ENCODE measurements at places on chromosomes 11 and 22. TPM values are rescaled to one million over a fixed set of nuclear protein-coding genes. Genes with fewer than 3 reads are reported as not detected.

DNA sequence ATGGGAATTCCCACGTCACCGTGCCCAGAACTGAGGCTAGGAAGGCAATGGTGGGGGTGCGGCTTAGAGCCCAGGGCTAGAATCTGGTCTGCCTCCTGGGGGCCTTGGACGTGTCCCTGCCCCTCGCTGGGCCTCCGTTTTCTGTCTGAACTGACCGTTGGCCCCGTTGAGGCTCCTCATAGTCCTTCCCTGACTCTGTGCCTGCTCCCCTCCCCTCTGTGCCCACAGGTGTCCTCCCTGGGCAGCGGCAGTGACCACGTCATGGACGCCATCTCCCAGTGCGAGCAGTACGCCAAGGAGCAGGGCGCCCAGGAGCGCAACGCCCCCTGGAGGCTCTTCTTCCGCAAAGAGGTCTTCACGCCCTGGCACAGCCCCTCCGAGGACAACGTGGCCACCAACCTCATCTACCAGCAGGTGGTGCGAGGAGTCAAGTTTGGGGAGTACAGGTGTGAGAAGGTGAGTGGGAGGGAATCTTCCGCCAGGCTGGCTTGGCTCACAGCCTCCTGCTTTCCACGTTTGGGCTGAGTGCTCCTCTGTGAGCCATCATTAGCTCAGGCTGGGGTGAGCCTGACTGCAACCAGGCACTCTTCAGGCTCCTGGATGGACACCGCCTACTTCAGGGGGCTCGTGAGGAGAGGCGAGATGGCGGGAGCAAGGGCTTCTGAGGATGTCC, 63.9 kb downstream of the MYO7A start:
- peak; percentile 94 for DNase-seq

DNA sequence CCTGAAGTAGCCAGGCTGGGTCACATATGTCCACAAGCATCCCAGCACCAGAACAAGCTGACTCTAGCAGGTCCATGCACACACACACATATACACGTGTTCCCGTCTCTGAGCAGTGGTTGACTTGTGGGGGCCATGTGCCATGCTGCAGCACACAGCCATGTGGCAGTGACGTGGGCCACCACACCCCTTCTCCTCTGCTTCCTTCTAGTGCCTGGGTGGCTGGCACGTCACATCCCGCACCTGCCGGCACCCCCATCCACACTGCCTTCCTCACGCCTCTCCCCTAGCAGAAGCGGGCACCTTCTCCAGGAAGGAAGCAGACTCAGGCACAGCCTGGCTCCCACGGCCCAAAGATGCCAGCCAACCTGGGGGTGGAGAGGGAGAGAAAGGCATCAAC, 9.5 kb downstream of the SYT7 start:
- no peak for DNase-seq

- no peak for DNase-seq
These were observed 37.7 kb downstream of the POLD3 start for GRCh38 chr11:74630043-74630442.

DNA sequence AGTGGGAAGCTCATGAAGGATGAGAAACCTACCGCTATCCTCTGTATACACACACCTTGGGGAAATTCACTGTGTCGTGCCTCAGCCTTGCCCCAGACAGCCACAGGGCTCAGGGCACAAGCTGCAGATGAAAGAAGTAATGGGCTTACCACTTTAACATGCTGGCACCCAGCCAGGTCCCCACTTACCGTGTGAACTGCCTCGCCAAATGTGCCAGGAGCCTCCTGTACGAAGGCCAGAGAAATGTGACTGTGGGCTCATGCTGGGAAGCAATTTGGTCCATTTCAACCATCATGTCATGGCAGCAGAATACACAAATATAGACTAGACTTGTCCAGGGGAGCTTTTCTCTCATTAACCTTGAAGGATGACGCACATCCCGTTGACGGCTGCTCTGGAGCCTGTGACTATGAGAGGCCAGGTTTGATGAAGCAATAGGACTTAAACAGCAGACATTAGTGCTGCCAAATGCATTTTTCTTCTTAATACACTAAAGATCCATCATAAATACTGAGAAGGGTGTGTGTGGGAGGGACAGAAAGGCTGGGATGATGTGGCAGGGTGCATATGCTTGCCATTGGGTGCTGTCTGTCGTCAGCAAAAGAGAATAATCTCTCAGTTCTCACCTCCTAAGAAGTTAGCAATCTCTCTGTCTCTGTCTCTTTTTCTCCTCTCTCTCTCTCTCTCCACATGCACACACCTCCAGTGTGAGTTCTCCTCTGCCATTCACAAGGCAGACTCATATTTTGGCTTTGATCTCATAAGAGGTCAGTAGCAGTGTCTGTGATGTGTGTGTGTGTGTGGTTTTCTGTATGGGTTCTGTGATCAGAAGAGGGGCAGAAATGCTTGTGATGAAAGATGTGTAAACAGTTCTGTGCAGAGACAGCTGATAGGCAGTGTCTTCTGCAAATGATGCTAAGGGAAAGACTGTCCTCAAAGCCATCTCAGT, 142.4 kb downstream of the KIRREL3 start:
- no peak for DNase-seq

Gene PATE2
- total RNA-seq = 1.3 TPM

Gene CELSR1
- total RNA-seq = 55.4 TPM
